ENCODE measurements at places on chromosomes 3 and 15. TPM values are rescaled to one million over a fixed set of nuclear protein-coding genes. Genes with fewer than 3 reads are reported as not detected.

IGF2BP2 gene
- 37.9 TPM for total RNA-seq

DNA sequence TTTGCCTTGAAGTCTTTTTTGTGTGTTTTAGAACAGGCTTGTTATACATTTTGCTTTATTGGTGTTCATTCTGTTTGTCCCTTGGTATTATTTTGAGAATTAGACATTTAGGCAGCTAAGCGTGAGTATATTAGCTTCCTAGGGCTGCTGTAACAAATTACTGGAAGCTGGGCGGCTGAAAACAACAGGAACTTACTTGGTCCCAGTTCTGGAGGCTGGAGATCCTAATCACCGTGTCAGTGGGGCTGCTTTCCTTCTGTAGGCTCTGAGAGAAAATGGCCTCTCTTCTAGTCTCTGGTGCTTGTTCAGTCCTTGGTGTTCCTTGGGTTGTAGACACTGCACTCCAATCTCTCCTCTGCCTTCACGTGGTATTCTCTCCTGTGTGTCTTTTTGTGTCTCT lies 142.3 kb downstream of the KLHL25 start:
- H3K27me3 ChIP-seq = no peaks in the 10 kb centered on the region
- peaks cover 7% of the 10 kb centered on the region for H3K4me1 ChIP-seq
- H3K36me3 ChIP-seq = peaks cover 39% of the 10 kb centered on the region
- H3K27ac ChIP-seq = no peak overlapping the region

GRCh38 chr3:120516136-120516535 lies 65.3 kb upstream of the FSTL1 start:
- no peaks in the 10 kb centered on the region for H3K4me1 ChIP-seq
- no peaks in the 10 kb centered on the region for H3K27me3 ChIP-seq
- no peak for DNase-seq
- no peak overlapping the region for H3K27ac ChIP-seq
- H3K4me3 ChIP-seq = no peak overlapping the region

DNA sequence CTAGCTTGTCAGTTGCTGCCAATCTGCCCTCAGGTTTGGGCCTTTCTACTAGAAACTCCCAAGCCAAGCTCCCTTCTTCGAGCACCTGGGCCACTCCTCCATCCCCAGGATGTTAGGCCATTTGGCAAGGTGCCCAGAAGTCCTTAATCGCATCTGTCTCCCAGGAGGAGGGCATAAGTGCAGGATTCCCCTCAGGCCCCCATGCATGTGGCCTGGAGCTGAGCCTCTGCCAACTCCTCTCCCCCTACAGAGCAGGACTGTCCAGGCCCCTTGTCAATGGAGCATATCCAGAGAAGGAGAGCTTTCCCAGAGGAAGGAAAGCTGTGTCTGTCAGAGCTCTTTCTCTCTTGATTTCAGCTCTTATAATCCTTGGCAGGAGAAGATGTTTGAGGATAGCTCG lies 182.6 kb upstream of the ROPN1 start:
- H3K36me3 ChIP-seq = no peaks in the 10 kb centered on the region
- no peak overlapping the region for H3K4me3 ChIP-seq
- no peak overlapping the region for H3K27ac ChIP-seq
- no peak for DNase-seq
- no peaks in the 10 kb centered on the region for H3K27me3 ChIP-seq

DNA sequence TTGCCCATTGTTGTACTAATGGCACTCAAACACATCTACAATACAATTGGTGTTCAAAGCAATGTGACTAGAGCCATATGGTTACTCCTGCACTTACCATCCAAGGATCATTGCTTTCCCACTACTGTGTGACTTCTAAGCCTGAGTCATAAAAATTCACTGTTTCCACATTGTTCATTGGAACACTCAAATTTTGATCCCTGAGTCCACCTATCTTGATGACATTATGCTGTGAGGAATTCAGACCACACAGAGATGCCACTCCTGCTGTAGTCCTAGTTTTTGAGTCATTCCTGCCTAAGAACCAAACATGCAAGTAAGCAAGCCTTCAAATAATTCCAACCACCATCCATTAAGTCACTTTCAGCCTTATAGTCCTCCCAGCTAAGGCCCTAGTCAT lies 176.2 kb downstream of the EFHB start:
- no peaks in the 10 kb centered on the region for H3K36me3 ChIP-seq
- H3K4me1 ChIP-seq = no peaks in the 10 kb centered on the region
- no peaks in the 10 kb centered on the region for H3K27me3 ChIP-seq
- H3K27ac ChIP-seq = no peak overlapping the region

EIF4G1 gene
- 257 TPM for total RNA-seq

CASR gene
- not detected for total RNA-seq

ABI3BP gene
- 0.05 TPM for total RNA-seq

DNA sequence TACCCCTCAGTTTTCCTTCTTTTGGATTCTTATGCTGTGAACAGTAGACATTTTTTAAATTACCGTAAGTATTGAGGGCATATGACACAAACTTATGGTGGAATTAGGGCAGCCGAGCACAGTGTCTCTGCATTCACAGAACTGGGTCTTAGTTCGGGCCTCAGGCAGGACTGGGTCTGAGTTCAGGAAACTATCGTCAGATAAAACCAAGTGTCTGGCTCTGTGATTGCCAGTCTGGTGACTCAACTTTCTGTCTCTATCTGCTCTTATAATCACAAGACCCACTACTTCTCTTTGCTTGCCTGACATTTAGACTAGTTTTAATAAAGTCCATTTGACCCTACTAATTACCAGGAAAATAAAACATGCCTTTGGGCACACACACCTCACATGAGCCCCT lies 146.2 kb downstream of the LMLN start:
- no peak for DNase-seq
- H3K4me3 ChIP-seq = no peak overlapping the region
- H3K4me1 ChIP-seq = no peaks in the 10 kb centered on the region
- no peaks in the 10 kb centered on the region for H3K27me3 ChIP-seq

GRCh38 chr3:197809356-197810020 lies 18.4 kb downstream of the LRCH3 start:
- no peaks in the 10 kb centered on the region for H3K27me3 ChIP-seq
- no peak overlapping the region for H3K4me3 ChIP-seq
- peak overlapping the region; percentile 44 for H3K27ac ChIP-seq
- H3K36me3 ChIP-seq = no peaks in the 10 kb centered on the region
- H3K4me1 ChIP-seq = peaks cover 35% of the 10 kb centered on the region

DNA sequence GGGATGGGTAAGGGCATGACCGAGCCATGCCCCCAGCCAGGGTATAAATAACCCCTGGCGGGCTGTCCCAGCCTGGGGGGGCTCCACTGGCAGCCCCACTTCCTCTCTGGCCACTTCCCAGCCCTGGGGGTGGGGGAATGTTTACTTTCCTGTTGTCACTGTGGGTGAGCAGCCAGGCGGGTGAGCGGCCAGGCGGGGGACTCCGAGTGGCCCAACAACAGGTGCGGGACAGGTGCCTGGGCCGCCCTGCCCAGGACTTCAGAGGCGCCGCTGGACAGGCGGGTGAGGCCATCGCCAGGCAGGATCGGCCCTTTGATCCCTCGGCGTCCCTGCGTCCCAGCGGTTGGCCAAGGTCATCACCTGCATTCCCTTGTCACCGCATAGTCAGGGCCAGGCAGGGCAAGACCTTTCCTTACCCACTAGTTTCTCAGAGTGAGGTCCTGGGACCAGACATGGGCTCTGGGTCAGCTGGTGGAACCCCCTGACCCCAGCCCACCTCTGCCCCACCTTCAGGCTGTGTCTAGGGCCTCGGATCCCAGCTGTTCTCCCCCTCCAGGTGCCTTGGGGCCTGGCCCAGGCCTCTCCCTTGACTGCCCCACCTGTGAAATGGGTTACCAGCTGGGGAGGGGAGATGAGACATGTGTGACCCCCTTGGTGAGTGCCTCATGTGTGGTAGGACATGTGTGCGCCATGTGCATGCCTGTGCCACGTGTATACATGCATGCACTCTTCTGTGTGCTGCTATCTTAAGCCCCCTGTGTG lies 16.6 kb downstream of the SEMA3F start:
- no peaks in the 10 kb centered on the region for H3K36me3 ChIP-seq
- peaks cover 9% of the 10 kb centered on the region for H3K4me1 ChIP-seq
- H3K27ac ChIP-seq = no peak overlapping the region
- H3K27me3 ChIP-seq = no peaks in the 10 kb centered on the region
- H3K4me3 ChIP-seq = no peak overlapping the region

DNA sequence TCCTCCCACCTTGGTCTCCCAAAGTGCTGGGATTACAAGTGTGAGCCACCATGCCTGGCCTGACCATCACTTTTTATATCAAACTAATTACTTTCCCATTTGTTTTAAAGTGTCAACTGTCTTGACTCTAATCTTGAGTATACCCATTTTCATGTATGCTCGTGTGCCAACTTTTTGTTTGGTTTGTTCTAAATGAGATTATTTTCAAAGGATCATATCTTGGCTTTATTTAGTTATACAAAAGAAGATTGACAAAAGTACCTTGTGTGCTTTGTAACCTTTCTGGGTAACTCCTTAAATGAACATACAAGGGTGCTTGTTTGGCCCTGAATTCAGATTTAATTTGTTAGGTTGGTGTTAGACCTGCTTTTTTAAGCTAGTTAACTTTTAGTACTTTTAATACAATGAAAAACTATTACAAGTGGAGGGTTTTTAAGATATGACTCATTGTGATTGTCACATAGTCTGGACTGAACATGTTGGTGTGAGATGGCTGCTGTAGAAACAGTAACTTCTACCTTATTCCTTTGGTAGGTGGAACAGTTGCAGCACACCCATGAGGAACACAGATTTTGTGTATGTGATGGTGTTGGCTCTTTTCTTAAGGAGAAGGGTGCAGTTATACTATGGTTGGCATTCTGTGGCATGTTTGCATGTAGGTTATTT lies 10.7 kb downstream of the KIF23 start:
- peaks cover 97% of the 10 kb centered on the region for H3K36me3 ChIP-seq
- H3K4me3 ChIP-seq = no peak overlapping the region
- no peak for DNase-seq
- no peak overlapping the region for H3K27ac ChIP-seq
- H3K27me3 ChIP-seq = no peaks in the 10 kb centered on the region

- DNase-seq = no peak
- no peaks in the 10 kb centered on the region for H3K27me3 ChIP-seq
- H3K27ac ChIP-seq = no peak overlapping the region
- no peak overlapping the region for H3K4me3 ChIP-seq
- H3K36me3 ChIP-seq = no peaks in the 10 kb centered on the region
These were observed 132.7 kb downstream of the ATP8B4 start for GRCh38 chr15:49986326-49986725.

GRCh38 chr15:48677821-48678220 lies 32.3 kb upstream of the FBN1 start:
- no peak overlapping the region for H3K27ac ChIP-seq
- H3K36me3 ChIP-seq = no peaks in the 10 kb centered on the region
- no peak overlapping the region for H3K4me3 ChIP-seq
- no peak for DNase-seq
- H3K4me1 ChIP-seq = peaks cover 46% of the 10 kb centered on the region
- H3K27me3 ChIP-seq = no peaks in the 10 kb centered on the region

DNA sequence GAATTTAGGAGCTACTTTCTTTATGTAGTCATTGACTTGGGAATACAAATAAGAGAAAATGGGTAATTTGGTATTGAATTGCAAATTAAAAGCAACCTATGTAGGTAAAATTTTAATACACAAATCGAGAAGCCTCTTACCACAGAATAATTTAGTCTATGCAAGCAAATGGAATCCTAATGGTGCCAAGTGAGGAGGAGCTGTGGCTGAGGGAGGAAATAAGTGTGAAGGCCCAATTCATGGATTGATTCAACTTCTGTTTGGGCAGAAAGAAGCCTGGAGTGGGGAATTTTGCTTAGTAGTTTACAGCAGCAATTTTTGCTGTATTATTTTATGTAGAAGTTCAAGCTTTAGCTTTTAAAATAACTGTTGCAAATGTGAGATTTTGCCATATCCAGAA lies 291.9 kb downstream of the OXSM start:
- no peak for DNase-seq
- H3K27ac ChIP-seq = no peak overlapping the region
- H3K4me3 ChIP-seq = no peak overlapping the region
- no peaks in the 10 kb centered on the region for H3K27me3 ChIP-seq
- no peaks in the 10 kb centered on the region for H3K36me3 ChIP-seq

GRCh38 chr3:156033428-156033827 lies 87.0 kb upstream of the KCNAB1 start:
- H3K4me3 ChIP-seq = no peak overlapping the region
- no peak for DNase-seq
- H3K27me3 ChIP-seq = no peaks in the 10 kb centered on the region

GRCh38 chr15:57554063-57554811 lies 37.5 kb upstream of the MYZAP start:
- no peak for DNase-seq
- no peaks in the 10 kb centered on the region for H3K36me3 ChIP-seq
- no peaks in the 10 kb centered on the region for H3K27me3 ChIP-seq
- H3K4me3 ChIP-seq = no peak overlapping the region

GRCh38 chr3:28173836-28174235 lies 67.6 kb upstream of the CMC1 start:
- DNase-seq = no peak
- H3K4me1 ChIP-seq = no peaks in the 10 kb centered on the region
- H3K27ac ChIP-seq = no peak overlapping the region

GRM2 gene
- not detected for total RNA-seq

SV2B gene
- total RNA-seq = not detected

SPTBN5 gene
- total RNA-seq = 0.34 TPM

SEC11A gene
- 320 TPM for total RNA-seq

LRRK1 gene
- total RNA-seq = 3.7 TPM

- no peak overlapping the region for H3K4me3 ChIP-seq
- H3K27ac ChIP-seq = no peak overlapping the region
- H3K27me3 ChIP-seq = no peaks in the 10 kb centered on the region
- H3K4me1 ChIP-seq = peaks cover 43% of the 10 kb centered on the region
- DNase-seq = no peak
These were observed 13.5 kb downstream of the ZNF774 start for GRCh38 chr15:90365414-90366055.

CPN2 gene
- total RNA-seq = not detected

DNA sequence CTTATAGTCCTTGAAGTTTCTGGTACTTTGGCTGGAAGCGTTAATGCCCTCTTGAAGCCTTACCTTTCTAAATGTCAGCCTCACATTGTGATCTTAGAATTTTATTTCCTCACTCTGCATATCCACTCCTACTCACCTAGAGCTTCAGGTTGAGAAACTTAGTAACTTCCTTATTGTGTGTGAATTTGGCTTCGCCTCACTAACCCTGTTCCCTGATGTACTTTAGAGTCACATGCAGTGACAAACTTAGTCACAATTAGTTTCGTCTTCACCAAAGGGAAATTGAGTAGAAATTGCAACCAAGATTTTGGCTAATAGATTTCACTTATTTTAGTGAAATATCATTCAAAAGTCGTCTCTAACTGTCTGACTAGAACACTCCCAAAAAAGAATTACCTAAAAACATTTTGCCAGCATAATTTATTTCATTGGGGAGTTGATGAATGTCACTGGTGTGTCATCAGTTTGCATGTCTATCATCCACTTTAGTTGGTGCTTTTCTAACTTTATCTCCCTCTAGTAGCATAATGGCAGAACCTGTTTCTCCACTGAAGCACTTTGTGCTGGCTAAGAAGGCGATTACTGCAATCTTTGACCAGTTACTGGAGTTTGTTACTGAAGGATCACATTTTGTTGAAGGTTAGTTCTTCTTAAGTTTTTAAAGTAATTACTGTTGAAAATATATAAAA lies 960 bp downstream of the MFN1 start:
- no peaks in the 10 kb centered on the region for H3K27me3 ChIP-seq
- peaks cover 29% of the 10 kb centered on the region for H3K36me3 ChIP-seq
- H3K27ac ChIP-seq = no peak overlapping the region
- H3K4me3 ChIP-seq = peak overlapping the region; percentile 62
- peaks cover 10% of the 10 kb centered on the region for H3K4me1 ChIP-seq

GRCh38 chr15:38190501-38190900 lies 62.1 kb upstream of the SPRED1 start:
- H3K27me3 ChIP-seq = no peaks in the 10 kb centered on the region
- no peak overlapping the region for H3K27ac ChIP-seq
- no peak for DNase-seq
- H3K36me3 ChIP-seq = no peaks in the 10 kb centered on the region
- H3K4me3 ChIP-seq = no peak overlapping the region

PLCH1 gene
- 0.28 TPM for total RNA-seq

ZBTB47 gene
- total RNA-seq = 6.1 TPM

Data from SJSA1 (cell line).